ENCODE measurements at places on chromosomes 7 and 10. TPM values are rescaled to one million over a fixed set of nuclear protein-coding genes. Genes with fewer than 3 reads are reported as not detected.

DNA sequence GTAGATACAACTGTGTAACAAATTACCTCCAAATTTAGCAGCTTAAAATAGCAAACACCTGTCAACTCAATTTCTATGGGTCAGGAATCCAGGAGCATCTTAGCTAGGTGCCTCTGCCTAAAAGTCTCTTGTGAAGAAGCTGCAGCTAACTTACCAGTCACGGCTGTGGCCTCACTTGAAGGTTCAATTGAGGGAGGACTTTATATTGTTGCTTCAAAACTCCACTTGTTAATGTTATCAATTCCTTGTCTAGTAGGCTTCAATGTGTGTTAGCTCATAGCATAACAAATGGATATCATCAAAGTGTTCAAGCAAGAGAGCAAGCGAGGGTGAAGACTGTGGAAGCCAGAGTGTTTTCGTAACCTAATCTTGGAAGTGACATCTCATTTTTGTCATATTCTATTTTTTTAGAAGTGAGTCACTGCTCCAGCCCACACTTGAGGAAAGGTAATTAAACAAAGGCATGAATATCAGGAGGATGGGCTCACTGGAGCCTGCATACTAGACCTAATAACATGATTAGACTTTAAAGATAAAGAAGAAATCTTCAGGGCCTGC, 172.9 kb downstream of the SPAG6 start:
- no peak for DNase-seq

GRCh38 chr7:18978108-18978495, 139.3 kb downstream of the TWIST1 start:
- no peak for DNase-seq

- DNase-seq = no peak
Observed at GRCh38 chr7:100476903-100477870, 1.8 kb downstream of the TSC22D4 start.

- no peak for DNase-seq
Observed at GRCh38 chr7:45080958-45081669, 7.7 kb downstream of the NACAD start.

GRCh38 chr7:78081888-78082287, 283.3 kb downstream of the PHTF2 start:
- DNase-seq = no peak

DNA sequence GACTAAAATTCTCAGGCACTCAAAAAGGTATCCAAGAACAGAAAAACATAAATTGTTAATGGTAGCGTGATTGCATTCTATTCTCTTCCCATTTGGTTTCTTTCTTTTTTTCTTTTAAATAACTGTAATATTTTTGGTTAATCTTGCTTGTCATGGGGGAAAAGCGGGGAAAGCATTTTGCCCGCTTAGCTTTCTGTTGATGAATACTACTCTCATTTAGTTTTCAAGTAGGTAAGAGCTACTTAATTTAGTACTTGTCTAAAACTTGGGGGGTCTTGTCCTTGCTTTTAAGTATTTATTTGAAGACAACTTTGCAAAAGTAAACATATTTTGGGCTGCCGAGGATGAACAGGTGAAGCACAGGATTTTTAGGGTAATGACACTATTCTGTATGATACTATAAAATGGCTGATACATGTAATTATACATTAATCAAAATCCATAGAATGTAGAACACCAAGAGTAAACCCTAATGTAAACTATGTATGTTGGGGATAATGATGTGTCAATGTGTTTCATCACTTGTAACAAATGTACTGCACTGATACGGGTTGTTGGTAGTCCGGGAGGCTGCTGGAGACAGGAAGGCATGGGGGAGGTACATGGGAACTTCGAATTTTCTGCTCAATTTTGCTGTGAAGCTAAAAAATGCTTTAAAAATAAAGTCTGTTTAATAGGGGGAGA, 1.7 kb downstream of the TES start:
- DNase-seq = no peak

DNA sequence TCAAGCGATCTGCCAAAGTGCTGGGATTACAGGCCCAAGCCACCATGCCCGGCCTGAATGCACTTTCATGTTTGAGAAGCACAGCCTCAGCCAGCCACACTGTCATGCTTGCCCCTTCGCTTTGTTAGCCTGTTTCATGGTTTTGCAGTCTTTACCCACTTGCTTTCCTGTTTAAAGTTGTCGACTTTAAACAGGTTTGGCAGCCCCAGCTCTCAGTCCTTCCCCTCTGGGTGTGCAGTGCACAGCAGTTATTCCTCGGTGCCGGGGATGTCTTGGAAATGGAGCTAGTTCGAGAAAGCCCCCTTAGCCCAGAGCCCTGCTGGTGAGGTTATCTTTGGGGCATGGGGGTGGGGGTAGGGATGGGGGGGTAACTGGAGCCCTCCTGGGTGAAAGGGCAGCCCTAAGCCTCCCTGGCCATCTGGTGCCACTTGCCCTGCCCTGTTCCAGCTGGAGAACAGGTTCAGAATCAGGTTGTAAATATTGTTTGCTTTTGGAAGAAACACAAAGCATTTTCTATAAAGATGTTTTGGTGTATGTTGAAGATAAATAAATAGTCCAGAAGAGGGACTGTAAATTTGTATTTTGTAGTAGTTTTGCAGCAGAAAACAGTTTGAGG, 14.8 kb downstream of the TSPAN14 start:
- no peak for DNase-seq

- DNase-seq = peak; percentile 68
Observed at GRCh38 chr10:100025576-100025975, 15.8 kb upstream of the DNMBP start.

GRCh38 chr7:21962677-21963076, 17.0 kb upstream of the CDCA7L start:
- DNase-seq = no peak

- no peak for DNase-seq
Observed at GRCh38 chr7:67359900-67360299, 363.3 kb downstream of the TYW1 start.

DNA sequence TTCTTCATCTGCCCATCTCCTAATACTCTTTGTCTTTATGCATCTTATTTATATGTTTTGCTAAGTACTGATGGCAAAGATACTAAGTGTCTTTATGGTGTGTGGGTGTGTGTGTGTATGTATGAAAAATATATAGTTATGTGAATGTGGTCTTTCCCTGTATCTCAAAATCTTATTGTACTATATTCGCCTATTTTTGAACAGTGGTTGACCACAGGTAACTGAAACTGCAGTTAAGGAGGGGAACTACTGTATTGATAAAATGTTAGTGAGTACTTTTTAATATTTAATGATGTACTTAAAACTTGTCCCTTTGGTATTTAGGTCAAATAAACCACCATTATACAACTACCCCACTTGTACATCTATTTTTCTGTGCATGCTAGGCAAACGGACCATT, 85.9 kb downstream of the ADD3 start:
- no peak for DNase-seq

GRCh38 chr10:61758433-61758832, 95.7 kb downstream of the CABCOCO1 start:
- DNase-seq = no peak

- DNase-seq = no peak
Observed at GRCh38 chr7:25852211-25852938, 299.6 kb upstream of the NFE2L3 start.

- DNase-seq = no peak
Observed at GRCh38 chr7:100603726-100604027, 1.5 kb downstream of the PCOLCE start.

DNA sequence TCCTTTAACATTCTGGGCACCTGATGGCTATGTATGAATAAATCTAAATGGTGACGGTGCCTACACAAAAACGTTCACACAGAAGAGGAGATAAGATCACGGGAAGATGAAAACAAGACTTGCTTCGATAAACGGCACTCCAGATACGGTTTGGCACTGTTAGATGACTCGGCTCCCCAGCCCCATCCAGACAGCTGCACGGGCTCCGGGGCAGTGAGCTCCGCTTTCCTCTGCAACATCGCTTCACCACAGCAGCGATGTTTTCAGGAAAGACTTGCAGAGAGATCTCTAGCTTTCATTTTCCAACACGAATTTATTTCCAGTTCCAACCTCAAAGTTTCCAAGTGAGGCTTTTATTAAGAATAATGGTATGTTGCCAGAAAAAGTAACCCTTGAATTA, 132.1 kb downstream of the KLF6 start:
- no peak for DNase-seq

- no peak for DNase-seq
Observed at GRCh38 chr10:21593986-21594385, 60.0 kb downstream of the MLLT10 start.

DNA sequence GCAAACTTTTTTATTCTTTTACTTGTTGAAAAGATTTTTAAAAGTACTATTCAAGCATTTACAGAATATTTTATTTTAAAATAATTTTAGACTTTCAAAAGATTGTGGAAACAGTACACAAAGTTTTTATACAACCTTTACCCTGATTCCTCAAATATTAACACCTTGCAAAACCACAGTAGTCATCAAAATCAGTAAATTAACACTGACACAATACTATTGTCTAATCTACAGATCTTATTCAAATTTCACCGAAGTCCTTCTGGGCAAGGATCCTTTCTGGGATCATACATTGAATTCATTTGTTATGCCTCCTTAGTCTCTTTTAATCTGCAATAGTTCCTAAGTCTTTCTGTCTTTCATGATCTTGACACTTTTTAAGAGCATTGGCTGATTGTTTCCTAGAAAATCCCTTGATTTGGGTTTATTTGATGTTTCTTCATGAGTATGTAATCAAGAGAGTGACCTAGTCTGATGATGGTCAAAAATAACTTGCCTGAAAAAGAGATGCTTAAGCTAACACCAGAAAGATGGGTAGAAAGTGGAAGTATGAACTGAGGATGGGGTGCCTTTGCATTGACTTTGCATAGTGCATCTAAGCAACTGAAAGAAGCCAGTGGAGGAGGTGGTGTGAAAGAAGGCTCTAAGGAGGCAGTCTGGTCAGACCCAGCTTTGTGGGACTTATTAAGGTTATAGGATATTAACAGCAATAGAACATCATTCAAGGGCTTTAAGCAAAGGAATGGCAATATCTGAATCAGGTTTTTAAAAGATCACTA, 9.7 kb downstream of the STAMBPL1 start:
- no peak for DNase-seq

DNA sequence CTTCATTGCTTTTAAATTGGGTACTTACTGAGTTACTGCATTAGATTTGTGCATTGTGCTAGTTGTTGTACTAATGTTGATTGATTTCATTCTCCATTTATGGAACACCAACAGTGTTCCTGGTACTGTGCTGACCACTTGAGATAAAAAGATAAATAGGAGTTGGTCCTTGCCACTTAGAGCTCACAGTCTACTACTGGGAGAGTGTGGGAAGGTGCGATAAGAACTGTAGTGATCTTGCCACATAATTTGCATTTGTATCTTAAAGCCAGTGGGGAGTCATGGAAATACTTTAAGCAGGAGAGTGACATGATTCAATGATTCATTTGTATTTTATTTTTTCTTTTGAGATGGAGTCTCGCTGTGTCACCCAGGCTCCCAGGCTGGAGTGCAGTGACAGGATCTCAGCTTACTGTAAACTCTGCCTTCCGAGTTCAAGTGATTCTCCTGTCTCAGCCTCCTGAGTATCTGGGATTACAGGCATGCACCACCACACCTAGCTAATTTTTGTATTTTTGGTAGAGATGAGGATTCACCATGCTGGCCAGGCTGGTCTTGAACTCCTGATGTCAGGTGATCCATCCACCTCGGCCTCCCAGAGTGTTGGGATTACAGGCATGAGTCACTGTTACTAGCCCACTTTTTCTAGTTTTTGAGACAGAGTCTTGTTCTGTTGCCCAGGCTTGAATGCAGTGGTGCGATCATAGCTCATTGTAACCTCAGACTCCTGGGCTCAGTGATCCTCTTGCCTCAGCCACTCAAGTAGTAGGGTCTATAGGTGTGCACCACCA, 51.2 kb upstream of the TMEM248 start:
- no peak for DNase-seq

DNA sequence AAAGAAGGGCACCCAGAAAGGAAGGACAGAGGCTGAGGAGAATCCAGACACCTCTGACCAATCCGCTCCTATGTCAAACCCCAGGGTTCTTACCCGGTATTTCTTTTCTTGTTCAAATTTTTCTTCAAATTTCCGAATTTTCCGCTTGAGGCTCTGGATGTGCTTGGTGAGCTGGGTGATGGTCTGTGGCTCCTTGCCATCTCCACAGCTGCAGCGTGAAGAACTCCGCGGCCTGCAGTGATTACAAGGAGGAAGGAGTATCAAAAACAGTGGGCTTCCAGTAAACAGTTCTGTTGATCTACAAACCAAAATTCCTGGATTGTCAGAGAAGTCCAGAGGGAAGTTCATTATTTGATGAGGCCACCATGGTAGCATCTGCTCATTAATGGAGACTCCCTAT, 92.0 kb downstream of the PHYHIPL start:
- no peak for DNase-seq

- DNase-seq = no peak
Observed at GRCh38 chr10:122499012-122499411, 37.7 kb downstream of the HTRA1 start.

DNA sequence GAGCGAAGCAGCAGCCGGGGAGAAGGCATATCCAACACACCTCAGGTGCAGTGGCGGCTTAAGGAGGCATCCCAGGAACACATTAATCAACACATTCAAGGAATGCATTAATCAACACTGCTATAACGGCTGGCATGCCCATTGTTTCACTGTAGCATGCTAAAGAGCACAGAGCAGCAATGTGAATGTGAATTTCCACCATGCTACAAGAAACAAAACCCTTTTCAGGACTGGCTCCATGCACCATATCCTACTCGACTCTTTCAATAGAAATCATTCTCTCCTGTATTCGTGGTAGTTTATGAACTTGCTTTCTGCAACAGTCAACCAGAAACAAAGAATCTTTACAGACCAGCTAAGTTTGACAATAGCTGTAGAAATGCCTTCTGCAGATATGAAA, 149.0 kb downstream of the NRCAM start:
- no peak for DNase-seq

DNA sequence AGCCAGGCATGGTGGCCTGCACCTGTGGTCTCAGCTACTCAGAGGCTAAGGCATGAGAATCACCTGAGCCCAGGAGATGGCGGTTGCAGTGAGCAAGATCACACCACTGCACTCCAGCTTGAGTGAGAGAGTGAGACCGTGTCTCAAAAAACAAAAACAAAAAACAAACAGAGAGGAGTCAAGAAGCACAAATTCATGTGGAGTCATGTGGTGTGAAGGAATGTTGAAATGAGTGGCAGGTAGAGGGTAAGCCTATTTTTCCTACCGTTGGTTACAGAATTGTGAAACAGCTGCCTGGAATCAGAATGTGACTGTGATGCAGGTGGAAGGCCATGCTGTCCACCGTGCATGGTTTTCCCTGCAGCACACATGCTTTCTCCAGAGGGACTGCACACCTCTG, 23.7 kb upstream of the NUB1 start:
- no peak for DNase-seq

The DYNC1I1 gene
- 0.57 TPM for polyA plus RNA-seq

The FAM25A gene
- not detected for polyA plus RNA-seq

The TLX1 gene
- polyA plus RNA-seq = 0.19 TPM

The CNNM1 gene
- polyA plus RNA-seq = 2.1 TPM

The RTKN2 gene
- 9.3 TPM for polyA plus RNA-seq

The MYOF gene
- polyA plus RNA-seq = 32.8 TPM

The LIPK gene
- not detected for polyA plus RNA-seq

The KAZALD1 gene
- polyA plus RNA-seq = 14.0 TPM

The DOCK1 gene
- 62.2 TPM for polyA plus RNA-seq

The ABCB4 gene
- polyA plus RNA-seq = 2.1 TPM

The ERLIN1 gene
- 46.7 TPM for polyA plus RNA-seq

The MNX1 gene
- polyA plus RNA-seq = not detected

The VCL gene
- 134 TPM for polyA plus RNA-seq

The SLC29A4 gene
- polyA plus RNA-seq = 35.6 TPM

The ATOH7 gene
- 1.8 TPM for polyA plus RNA-seq

The NUTM2E gene
- not detected for polyA plus RNA-seq

The FAM13C gene
- polyA plus RNA-seq = 6.4 TPM
